Smooth muscle cell of bladder (primary cell): ENCODE measurements at places on chromosomes 1 and 21. TPM values are rescaled to one million over a fixed set of nuclear protein-coding genes. Genes with fewer than 3 reads are reported as not detected.

The ADORA3 gene
- total RNA-seq, result not detected in 2 replicates

The ENTREP3 gene
- total RNA-seq, result 3.0 and 5.5 TPM in 2 replicates

The NES gene
- total RNA-seq, result 6.1 and 6.7 TPM in 2 replicates

The NEXN gene
- total RNA-seq, result 10.0 and 13.6 TPM in 2 replicates

The DNASE2B gene
- total RNA-seq, result not detected in 2 replicates

The PKLR gene
- total RNA-seq, result under 0.01 TPM in 1 of 2 replicates, not detected in the other

The GJA4 gene
- total RNA-seq, result 0.18 TPM in 1 of 2 replicates, not detected in the other

The NPR1 gene
- 0.57 and 1.5 TPM in 2 replicates for total RNA-seq

The ETV3L gene
- total RNA-seq, result not detected in 2 replicates

The TRABD2B gene
- 0.28 and 0.65 TPM in 2 replicates for total RNA-seq

The BECN2 gene
- not detected in 2 replicates for total RNA-seq

The FCRL5 gene
- not detected in 2 replicates for total RNA-seq

The C8A gene
- not detected in 2 replicates for total RNA-seq

The TRIM58 gene
- total RNA-seq, result 0.14 and 0.18 TPM in 2 replicates

The SLC35F3 gene
- 0.09 and 0.71 TPM in 2 replicates for total RNA-seq

The ASAP3 gene
- 58.6 and 72.0 TPM in 2 replicates for total RNA-seq

The NECTIN4 gene
- 0.28 and 0.37 TPM in 2 replicates for total RNA-seq

The IFT25 gene
- total RNA-seq, result 16.5 and 23.8 TPM in 2 replicates

The TIE1 gene
- total RNA-seq, result 0.14 and 1.2 TPM in 2 replicates

The ATP1A4 gene
- not detected in 2 replicates for total RNA-seq

The FAM110D gene
- not detected in 2 replicates for total RNA-seq

The ZBTB8A gene
- 5.3 and 6.5 TPM in 2 replicates for total RNA-seq

The S100A16 gene
- total RNA-seq, result 84.3 and 106 TPM in 2 replicates

The FHAD1 gene
- 0.83 and 1.1 TPM in 2 replicates for total RNA-seq
